ENCODE measurements at places on chromosomes 16 and 17. TPM values are rescaled to one million over a fixed set of nuclear protein-coding genes. Genes with fewer than 3 reads are reported as not detected.

- DNase-seq: no peak
Observed at GRCh38 chr17:57781386-57782061, 36.4 kb upstream of the CCDC182 start.

GRCh38 chr16:24281466-24281865, 25.3 kb downstream of the CACNG3 start:
- no peak for DNase-seq

DNA sequence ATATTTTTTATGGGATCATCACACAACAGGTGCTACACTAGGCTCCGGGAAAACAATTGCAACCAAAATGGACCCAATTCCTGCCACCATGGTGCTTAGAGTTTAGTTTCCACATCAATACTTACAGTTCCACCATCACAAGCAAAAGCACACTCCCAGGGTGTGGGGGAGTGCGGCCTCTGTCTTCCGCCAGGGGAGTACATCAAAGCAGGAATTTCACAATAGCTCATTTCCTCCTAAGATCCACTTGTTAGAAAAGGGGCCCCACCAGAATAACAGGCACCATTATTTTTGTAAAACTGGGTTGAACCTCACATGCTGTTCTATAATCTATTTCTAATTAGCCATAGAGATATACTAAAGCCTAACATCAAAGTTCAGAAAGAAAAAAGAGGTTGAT, 44.3 kb upstream of the PSMD7 start:
- DNase-seq: no peak

DNA sequence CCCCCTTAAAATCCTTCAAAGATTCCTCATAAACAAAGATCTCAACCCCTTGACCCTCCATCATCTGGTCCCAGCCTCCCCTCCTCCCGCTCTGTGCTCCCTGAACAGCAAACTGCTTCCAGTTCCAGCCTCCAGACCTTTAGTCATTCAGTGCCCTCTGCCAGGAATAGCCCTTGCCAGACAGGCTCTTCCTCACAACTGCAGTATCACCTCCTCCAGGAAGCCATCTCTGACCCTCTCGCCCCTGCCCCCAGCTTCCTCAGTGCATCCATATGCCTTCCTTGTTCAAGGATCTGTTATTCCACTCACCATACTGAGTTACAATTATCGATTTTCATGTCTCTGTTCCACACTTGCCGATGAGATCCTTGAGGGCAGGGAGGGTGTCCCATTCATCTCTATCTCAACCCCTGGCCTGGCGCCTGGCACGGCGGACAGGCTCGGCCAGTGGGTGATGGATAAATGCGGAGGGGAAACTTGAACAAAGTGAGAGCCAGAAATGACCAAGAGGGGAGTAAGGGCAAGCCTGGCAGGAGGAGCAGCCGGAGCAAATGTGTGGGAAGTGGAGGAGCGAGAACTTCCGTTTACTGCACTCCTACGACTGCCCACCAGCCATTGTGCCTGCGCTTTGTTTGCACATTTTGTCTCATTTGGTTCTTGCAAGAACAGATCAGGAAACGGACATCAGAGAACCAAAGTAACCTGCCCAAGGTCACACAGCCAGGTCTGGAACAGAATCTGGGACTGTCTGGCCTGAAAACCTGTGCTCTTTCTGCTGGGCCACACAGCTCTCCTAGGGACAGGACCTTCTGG, 2.0 kb upstream of the NXPH3 start:
- no peak for DNase-seq

GRCh38 chr16:23941963-23942564, 106.3 kb downstream of the PRKCB start:
- no peak for DNase-seq

Gene MCRIP2
- 21.7 TPM for total RNA-seq

Gene MEIOB
- total RNA-seq: not detected

DNA sequence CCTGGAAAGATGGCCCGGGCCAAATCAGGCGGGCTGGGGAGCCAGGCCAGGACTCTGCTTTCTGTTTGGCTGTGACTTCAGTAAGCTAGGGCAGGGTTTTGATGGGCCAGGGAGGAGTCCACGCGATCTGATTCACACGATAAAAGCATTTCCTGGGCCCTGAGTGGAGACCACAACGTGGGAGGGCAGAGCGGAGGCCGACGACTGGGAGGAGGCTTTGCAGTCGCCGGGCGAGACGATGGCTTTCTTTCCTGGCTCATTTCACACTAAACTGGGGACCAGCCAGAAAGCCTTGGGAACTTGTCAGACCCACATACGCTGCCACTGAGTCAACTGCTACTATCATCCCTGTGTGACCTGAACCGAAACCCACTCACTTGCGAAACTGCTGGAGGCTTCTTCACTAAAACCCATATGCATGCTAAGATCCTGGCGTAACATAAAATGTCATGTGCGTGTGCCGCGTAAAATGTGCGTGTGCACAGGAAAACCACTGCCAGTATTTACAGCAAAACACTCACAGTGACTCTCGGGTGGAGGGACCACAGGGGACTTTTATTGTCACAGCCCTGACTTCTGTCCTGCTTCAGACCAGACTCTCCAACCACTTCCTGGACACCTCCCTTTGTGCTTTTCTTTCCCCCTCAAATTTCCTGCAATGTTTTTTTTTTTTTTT, 14.2 kb upstream of the RHBDF2 start:
- no peak for DNase-seq

GRCh38 chr16:49017501-49017900, 264.1 kb downstream of the CBLN1 start:
- DNase-seq: no peak
